ENCODE measurements at places on chromosomes 1 and 21.

DNA sequence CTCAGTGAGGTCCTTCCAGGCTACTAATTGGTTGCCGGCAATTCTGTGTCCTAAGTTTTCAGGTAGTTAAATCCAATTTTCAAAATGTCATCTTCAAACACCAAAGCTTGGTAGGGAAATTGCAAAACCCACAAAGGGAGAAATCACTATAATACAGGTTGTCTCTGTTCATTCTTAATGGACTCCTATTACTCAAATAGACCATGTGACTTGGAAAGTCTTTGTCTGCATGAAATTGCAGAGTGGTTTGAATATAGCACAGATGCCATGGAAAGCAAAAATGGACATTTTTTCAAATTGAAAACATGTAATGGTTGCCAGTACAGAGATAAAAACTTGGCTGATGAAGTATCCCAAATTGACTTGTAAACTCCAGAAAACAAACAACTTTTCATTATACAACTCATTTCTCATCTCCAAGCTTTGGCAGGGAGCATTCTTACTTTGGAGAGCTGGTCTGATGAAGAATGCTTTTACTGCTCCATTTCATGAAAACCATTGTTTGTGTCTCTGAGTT is 169.5 kb upstream of the PKN2 start:
- DNase-seq, result no peak

DNA sequence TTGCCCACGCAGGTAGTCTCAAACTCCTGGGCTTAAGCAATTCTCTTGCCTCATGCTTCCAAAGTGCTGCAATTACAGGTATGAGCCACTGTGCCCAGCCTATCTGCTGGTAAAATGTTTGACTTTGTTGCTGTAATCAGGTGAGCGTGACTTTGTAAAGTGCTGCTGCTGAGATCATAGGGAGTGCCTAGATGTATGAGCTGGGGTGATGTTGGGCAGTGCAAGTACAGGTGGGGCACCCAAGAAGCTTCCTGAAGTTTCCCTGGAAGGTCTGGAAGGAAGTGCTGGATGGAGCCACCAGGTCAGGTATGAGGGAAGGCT is 43.1 kb downstream of the KIF21B start:
- DNase-seq, result no peak

DNA sequence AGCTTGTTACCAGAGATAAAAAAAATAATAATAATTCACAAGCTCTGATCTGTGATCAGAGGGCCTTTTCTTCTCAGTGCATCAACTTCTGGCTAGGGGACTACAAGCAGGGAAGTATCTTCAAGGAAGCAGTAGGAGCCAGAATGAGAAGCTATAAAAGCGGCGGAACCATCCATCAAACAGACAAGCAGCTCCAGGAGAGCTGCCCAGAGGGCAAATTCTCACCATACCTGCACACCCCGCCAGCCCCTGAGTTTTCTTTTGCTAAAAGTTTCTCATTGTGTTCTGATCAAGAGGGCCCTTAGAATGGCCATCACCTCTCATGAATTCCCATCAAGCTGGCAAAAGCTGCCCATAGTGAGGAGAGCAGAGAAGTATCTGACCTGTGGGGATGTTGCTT is 99.4 kb downstream of the SMYD2 start:
- no peak for DNase-seq

DNA sequence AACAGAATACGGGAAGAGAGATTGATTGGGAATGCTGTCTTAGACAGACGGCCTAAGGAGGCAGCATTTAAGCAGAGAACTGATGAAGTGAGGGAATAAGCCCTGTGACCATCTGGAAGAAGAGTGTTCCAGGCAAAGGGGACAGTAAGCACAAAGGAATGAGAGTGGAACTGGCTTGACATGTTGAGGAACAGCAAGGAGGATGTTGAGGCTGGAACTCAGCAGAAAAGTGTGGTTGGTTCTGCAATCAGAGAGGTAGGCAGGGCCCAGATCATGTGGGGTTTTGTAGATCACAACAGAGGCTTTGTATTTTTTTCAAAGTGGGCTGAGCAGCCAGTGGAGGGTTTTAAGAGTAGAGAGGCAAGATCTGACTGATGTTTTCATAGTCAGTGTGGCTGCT is 157.4 kb downstream of the DNM3 start:
- DNase-seq, result no peak

- DNase-seq, result no peak
Measured at GRCh38 chr1:108570128-108570527, 10.2 kb downstream of the EEIG2 start.

DNA sequence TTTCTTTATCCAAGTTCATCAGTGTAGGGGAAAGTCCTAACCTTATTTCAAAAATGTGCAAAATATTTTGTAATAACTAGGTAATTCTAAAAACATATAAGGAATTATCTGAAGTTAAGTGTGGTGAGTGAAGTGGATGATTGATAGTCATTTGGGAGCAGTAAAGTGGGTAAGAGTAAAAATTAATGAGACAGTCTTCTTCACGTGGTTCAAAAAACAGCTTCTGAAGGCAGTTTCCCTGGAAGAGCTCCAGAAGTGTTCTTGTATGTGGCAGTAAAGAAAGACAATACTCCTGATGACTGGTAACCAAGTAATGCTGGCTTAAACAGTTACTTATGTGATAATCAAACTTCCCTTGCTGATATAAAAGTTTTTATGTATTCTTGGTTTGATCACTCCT is 50.3 kb downstream of the LEPR start:
- no peak for DNase-seq

DNA sequence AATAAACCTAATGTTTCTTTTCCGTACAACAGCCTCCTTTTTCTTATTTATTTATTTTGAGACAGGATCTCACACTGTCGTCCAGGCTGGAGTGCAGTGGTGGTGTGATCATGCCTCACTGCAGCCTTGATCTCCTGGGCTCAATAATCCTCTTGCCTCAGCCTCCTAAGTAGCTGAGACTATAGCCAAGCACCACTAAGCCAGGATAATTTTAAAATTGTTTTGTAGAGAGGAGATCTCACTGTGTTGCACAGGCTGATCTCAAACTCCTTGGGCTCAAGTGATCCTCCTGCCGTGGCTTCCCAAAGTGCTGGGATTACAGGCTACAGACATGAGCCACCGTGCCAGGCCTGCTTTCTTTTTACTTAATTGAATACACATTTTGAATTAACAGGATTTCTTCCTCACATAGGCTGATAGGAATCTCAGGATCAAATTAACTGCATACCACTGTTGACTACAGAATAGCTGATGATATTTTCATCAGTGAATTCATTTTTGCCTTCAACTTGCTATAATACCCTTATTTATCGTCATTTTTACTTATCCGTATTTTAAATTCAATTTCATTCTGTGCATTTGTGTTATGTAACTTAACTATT is 2010.5 kb downstream of the NCAM2 start:
- no peak for DNase-seq

DNA sequence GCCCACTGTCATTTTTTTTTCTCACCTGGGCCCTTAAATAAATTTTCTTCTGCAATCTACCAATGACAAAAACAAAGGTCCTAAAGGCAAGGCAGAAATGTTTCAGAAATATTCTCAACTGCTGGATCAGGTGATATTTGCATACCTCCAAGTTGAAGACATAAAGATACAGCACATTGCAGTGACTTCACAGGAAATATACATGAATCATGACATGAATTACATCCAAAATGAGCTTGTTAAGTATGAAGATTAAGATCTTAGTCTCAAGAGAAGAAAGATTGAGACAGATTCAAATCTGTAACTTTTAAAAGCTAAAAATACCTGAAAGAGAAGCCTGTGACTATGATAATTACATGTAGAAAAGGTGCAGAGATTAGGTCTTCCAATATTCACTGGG is 207.8 kb downstream of the SIPA1L2 start:
- DNase-seq, result no peak

- DNase-seq, result no peak
Measured at GRCh38 chr1:223144914-223145313, 1.9 kb upstream of the TLR5 start.

DNA sequence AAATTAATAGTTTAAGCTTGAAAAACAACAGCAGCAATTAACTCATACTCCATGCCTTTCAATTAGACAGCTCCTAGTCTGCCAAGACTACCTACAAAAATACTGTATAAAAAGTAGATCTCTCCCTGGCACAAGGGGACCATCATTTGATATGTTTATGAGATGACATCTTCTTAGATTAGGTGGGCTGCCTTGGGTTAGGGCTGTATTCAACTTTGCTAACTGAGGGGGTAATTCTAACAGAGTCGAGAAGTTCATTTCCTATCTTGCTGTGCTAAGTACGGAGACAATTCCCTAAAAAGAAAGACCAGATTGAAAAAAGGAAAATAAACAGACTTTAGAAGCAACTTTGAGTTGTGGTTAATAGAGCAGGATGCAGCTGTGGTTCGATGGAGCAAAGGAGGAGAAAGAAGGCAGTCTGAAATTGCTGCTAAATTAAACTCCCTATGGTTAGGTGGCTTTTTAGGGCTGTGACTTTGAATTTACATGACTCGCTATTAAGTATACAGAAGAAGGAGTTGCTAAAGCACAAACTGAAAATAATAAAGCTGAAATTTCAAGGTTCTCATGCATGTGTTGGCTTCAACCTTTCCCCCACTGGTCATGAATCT is 75.4 kb downstream of the CDC7 start:
- DNase-seq, result no peak

- no peak for DNase-seq
Measured at GRCh38 chr1:203200916-203201315, 14.4 kb upstream of the CHI3L1 start.

DNA sequence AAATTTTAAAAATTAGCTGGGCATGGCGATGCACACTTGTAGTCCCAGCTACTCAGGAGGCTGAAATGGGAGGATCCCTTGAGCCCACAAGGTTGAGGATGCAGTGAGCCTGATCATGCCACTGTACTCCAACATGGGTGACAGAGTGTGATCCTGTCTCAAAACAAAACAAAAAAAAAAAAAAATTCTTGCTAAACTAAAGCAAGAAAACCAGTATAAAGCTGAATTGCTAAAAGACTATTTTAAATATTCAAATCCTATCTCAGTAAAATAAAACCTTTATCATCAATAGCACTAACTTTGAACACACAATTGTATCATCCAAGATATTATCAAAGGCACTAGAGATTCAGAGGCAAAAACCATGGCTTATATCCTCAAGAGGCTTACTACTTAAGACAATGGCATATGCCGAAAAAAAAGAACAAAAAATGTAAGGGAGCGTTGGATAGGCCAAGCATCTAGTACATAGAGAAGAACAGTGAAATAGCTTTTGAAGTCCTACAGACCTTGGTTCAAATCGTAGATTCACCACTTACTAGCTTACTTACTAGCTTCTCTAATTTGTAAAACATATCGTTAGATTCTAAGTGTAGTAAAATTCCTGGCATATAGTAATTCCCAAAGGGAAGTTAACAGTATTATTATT is 3.6 kb downstream of the EPS15 start:
- no peak for DNase-seq

DNA sequence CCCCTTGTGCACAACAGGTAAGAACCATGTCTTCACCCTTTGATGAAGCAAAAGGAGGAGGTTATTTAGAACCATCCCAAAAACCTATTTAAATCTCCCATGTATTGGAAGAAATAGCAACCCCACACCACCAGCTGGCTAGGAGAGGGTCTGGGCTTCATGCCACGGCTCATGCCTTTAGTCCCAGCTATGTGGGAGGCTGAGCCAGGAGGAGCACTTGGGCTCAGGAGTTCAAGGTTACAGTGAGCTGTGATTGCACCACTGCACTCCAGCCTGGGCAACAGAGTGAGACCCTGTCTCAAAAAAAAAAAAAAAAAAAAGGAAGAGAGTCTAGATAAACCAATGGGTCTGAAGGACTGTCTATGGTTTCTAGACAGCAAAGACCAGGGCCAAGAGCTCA is 197.9 kb upstream of the COA6 start:
- no peak for DNase-seq

DNA sequence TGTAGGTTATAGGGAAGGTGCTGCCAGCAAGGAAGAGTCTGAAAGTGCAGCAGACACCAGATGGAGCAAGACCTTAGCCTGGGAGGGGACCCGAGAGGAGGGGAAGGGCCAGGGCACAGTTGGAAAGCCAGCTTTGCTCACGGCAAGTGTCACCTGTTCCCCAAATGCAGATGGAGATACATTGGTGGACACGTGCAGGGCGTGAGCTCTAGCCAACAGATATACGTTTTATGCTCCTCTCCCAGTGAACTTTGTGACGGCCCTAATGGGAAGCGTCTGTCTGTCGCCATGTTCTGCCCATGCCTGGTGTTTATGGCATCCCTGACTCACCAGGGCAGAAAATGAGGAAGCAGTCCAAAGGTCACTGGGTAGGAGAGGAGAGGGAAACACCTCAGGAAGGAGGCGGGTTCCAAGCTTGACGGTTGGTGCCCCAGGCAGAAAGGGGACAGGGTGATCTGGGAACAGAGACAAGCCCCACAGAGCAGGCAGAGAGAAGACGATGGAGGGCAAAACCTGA is 7.6 kb downstream of the GPA33 start:
- DNase-seq, result no peak

DNA sequence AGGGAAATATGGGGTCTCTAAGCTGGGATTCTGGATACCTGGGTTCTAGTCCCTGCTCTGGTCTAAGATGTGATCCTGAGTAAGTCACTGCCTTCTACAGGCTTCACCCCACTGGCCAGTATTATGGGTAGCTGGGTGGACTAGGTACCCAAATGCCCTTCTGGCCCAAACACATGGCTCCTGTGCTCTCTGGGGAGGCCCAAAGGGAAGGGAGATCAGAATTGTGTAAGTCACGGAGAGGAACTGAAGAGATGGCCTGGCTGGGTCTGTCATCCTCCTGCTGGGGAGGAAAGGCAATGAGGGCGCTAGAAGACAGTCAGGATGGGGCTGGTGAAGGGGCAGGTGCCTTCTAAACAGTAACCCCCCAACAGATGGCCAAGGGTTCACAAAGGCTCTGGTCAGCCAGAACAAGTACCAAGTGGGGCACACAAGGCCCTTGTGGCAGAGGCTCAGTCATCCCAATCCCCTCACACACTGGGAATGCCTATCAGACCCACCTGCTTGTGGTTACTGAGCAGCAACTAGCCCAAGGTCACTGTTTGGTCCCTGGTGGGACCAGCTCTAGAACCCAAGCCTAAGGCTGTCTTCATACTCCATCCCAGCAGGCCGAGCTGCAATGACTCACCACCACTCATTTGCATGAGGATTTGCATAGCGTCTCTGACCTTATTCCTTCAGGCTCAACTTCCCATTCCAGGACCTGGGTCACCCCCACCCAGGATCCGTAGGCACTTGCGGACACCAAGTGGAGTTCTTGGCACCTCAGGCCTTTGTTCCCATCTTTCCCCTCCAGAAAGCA is 9.2 kb downstream of the MEF2D start:
- no peak for DNase-seq

All from NCI-H446 (cell line).